ENCODE measurements at places on chromosomes 2 and 18.
A peak's percentile ranks its signal among the peaks of the same experiment; 100 is the strongest.

DNA sequence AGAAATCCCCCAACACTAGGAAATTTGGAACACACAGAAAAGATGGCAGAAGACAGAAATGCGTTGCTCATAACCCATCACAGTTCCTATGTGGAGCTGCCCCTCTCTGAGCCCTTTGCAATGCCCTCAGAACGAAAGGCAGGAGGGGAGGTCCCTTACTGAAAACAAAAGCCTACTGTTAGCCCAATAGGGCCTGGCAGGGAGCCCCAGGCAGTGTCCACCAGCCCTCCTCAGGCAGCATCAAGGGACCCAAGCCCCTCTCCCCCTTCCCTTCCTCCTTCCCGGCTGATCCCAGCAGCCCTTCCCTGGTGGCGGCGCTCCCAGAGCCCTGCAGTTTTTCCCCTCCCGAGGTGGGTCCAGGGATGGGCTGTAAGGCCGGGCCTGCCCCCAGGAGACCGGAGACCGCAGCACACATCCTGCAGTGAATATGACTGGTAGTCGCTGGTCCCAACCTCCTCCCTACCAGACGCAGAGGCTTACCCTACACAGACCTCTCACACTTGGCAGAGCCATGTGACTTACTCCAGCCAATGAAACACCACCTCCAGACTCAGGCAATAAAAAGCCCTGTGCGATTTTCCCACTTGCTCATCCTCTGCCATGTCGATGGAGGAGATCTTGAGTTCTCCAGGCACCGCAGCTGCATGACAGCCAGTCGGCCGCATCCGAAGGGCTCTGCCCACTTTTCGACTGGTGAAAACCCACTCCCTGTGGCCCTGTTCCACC lies 19.4 kb upstream of the DUSP2 start:
- DNase-seq: no peak

DNA sequence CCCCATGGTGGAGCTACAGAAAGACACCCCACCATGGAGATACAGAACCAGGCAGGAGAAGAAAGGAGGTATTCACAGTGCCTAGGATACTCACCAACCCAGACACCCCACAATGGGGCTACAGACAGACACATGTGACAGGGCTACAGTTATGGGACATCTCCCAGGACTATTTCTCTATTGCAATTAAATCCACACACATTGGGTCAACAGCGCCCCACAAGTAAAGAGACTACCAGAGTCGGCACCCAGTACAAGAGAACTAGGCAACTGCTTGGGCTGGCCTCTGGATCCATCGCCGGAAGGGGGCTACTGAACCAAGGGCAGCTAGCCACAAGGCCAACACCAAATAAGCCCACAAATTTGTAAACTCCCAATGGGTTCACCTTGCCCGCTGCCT lies 310.1 kb upstream of the NCKAP5 start:
- no peak for DNase-seq

GRCh38 chr2:24008672-24009366 lies 1.1 kb upstream of the MFSD2B start:
- no peak for DNase-seq

DNA sequence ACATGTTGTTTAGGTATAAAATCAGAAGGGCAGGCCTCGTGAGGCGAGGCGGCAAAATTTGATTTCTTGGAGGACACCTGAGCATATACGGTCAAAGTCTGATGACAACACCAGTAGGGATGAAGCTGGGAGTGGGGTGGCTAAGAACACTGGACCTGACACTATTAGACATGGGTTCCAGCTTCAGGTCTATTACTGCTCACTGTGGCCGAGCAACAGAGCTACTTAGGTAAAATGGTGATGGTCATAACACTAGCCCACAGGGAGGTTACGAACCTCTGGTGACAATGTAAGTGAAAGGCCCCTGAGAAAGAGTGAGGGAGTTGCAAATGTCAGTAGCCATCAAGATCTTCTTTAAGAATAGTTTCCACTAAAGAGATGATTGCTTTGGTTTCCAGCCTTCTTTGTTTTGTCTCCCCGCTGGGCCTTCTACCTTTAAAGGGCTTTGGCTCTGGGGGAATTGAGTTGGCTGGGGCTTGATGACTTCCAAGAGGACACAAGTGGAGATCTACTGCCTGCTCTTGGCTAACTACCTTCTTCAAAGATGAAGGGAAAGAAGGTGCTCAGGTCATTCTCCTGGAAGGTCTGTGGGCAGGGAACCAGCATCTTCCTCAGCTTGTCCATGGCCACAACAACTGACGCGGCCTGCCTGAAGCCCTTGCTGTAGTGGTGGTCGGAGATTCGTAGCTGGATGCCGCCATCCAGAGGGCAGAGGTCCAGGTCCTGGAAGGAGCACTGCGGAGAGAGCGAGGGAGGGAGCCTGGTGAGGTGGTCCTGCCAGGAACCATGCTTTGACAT lies 3.5 kb downstream of the IL1B start:
- DNase-seq: no peak

DNA sequence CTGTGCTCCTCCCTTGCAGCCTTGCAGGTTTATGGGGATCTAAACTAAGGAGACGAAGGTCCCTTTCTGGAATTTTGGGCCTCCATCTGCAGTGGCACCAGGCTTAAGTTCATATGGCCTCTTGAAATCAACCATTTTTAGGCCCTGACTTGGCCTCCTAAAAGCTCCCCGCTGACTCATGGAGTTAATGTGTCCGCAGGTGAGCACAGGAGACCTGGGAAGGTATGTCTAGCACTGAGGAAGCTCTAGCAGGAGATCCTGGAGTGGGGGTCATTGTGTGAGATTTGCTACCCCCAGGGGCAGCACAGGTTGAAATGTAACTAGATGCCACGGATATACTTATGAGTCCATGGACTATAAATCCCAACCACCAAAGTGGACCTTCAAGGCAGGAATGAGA lies 95.9 kb upstream of the CELF4 start:
- no peak for DNase-seq

- no peak for DNase-seq
Observed at GRCh38 chr2:189234991-189235390, 55.4 kb upstream of the COL5A2 start.

- no peak for DNase-seq
Observed at GRCh38 chr18:13604786-13605185, 121.6 kb downstream of the FAM210A start.

- DNase-seq: no peak
Observed at GRCh38 chr2:122357998-122358397, 602.5 kb downstream of the TSN start.

DNA sequence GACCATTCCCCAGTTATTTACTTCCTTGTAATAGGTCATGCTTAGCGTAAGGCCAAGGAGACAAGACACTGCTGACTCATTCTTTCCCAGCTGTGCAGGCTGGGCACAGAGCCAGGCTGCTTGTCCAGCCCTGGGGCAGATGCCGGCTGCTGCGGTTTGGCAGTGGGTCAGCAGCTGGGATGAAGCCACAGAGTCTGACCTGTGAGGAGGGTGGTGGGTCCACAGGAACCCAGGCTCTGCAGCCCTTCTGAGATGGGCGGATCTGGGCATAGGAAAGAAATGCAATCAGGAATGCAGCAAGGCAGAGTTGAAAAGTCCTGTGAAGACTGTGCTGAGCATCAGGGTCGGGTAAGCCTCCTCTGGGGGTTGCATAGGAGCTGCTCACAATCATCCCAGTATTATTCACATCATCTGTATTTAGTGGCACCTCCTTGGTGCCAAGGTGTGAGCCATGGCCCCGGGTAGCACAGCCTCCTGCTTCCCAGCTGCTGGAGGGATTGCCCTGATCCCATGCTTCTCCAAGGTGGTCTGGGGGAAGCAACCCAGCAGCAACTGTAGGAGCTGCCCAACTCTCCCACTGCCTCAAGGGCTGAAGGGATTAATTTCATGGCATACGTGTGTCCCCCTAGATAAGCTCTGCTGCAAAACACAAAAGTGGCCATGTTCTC lies 139.0 kb downstream of the DDX1 start:
- DNase-seq: peak; percentile 84

GRCh38 chr2:233026198-233026813 lies 6.2 kb upstream of the NEU2 start:
- no peak for DNase-seq

- no peak for DNase-seq
Observed at GRCh38 chr2:115075800-115076199, 633.4 kb downstream of the DPP10 start.

DNA sequence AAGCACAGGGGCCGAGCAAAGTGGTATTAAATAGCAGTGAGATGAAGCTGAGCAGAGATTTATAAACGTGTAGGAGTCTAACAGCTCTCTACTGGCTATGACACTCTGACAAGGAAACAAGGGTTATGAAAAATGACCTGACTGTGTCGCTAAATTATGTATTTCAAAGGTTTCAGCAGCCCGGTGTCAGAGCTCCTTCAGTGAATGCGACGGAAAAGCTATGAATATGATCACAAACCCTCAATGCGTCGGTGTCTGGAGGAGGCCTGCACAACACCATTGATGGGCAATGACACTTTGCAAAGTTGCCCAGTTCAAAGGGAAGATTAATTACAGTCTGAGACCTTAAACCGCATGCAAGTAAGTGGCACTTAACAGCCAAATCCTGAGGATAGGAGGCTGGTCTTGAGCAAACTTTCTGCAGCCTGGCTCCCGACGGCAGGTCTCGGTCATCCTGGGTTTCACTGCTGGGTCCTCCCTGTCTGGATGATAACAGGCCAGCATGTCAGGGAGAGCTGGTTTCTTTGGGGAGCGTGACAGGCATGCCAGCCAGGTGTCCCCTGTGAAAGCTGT lies 615.1 kb upstream of the SALL3 start:
- peak; percentile 25 for DNase-seq

GRCh38 chr2:135694711-135695110 lies 46.9 kb upstream of the UBXN4 start:
- DNase-seq: no peak

- DNase-seq: no peak
Observed at GRCh38 chr2:236884569-236885175, 201.0 kb upstream of the COPS8 start.

DNA sequence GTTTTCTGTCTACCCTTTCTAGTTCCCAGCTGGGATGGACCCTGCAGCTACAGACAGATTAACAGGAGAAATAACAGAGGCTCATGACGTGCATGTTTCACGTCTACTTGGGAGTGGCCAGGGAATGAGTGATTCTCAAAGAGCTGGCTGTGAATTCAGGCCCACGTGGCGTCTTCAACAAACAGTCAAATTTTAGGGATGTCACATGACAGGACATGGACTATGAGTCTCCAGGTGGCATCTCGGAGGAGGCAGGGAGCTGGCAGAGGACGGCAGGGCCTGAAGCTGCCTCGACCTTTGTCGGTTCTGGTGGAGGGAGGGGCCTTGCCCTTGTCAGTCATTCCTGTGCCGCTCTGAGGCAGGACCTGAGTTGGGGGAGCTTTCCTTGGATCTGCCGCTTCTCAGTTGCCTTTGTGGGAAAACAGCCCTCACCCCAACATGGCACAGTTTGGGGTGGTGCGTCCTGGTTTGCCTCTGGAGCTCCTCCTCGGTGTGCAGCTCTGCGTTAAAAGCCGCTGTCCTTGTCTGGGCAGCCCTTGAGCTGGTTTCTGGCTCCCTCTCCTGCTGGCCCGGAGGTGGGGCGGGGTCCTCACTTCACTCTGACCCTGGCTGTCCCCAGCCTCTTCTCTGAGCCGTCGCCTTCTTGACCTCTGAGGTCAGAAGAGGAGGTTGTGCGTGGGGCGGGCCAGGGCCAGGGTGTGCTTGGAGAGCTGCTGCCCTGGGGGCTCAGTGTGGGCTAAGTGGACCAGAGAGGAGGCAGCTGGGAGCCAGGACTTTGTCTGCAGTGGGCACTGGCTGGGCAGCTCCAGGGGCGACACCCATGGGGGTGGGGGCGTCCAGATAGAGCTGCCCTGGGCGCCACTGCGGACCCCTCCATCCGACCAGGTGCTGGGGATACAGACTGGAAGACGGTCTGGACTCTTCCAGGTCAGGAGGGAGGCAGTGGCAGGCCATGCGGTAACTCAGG lies 12.1 kb upstream of the GAL3ST2 start:
- peak; percentile 43 for DNase-seq

GRCh38 chr2:132670496-132671150 lies 618 bp upstream of the LYPD1 start:
- no peak for DNase-seq

GRCh38 chr18:59376351-59376935 lies 17.4 kb upstream of the LMAN1 start:
- no peak for DNase-seq

- DNase-seq: no peak
Observed at GRCh38 chr2:169143998-169144397, 74.6 kb downstream of the DHRS9 start.

DNA sequence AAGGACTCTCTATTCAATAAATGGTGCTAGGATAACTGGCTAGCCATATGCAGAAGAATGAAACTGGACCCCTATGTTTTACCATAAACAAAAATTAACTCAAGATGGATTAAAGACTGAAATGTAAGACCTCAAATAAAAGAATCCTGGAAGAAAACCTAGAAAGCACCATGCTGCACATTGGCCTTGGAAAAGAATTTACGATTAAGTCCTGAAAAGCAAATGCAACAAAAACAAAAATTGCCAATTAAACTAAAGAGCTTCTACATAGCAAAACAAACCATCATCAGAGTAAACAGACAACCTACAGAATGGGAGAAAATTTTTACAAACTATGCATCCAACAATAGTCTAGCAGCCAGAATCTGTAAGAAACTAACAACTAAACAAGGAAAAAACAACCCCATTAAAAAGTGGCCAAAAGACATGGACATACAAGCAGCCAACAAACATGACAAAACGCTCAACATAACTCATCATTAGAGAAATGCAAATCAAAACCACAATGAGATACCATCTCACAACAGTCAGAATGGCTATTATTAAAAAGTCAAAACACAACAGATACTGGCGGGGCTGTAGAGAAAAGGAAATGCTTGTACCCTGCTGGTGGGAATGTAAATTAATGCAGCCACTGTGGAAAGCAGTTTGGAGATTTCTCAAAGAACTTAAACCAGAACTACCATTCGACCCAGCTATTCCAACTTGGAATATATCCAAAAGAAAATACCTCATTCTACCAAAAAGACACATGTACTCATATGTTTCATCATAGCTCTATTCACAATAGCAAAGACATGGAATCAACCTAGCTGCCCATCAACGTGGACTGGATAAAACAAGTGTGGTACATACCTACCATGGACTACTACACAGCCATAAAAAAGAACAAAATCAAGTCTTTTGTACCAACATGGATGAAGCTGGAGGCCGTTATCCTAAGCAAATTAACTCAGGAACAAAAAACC lies 30.6 kb downstream of the SEPTIN10 start:
- no peak for DNase-seq

DNA sequence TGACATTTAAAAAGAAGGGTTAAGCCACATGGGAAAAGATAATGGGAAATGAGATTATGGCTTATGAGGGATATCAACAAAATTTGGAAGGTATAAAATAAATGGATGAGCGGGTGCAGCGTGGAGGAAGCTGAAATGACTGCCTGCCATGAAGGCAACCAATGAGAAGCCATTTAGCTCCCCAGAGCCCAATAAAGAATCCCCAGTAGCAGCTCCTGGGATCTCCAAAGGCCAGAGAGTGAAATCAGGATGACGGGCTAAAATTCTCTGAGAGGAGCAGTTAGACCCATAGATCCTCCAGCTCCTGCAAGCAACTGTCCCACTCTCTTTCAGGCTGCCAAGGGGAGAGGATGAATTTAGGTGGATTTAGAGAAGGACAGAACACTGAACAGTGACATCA lies 12.9 kb upstream of the MAPRE3 start:
- DNase-seq: no peak
